ENCODE measurements at places on chromosomes 13 and 19.
A peak's percentile ranks its signal among the peaks of the same experiment; 100 is the strongest.

GRCh38 chr13:73401769-73402168, 343.0 kb downstream of the KLF5 start:
- DNase-seq: no peak

- DNase-seq: peak; percentile 68
These were observed 186.2 kb downstream of the USP12 start for GRCh38 chr13:26985285-26985878.

DNA sequence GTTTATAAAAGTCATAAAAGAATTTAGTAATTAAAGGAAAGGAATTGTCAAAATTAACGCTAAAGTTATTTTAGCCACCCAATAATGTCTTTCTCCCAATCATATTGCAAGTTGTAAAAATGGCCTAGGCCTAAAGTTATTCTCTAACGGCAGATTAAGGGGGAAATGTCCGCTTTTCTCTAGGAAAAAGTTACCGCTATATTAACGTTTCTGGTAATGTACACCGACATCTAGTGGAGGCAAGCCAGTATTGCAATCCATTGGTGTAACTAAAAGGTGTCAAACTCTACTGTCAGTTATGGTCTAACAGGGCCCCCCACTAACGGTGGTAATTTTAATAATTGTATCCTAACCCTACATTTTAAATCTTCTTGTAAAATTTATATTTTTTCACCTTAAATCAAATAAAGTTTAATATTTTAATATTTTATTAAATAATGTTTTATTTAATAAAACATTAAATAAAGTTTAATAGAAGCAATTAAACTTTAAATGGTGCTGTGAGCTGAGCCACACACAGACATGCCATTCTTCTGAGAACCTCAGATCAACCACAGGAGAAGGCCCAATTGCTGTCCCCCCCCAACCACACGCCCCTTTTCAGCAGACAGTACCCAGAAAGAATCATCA, 35.9 kb upstream of the ZSCAN5A start:
- DNase-seq: peak; percentile 78

DNA sequence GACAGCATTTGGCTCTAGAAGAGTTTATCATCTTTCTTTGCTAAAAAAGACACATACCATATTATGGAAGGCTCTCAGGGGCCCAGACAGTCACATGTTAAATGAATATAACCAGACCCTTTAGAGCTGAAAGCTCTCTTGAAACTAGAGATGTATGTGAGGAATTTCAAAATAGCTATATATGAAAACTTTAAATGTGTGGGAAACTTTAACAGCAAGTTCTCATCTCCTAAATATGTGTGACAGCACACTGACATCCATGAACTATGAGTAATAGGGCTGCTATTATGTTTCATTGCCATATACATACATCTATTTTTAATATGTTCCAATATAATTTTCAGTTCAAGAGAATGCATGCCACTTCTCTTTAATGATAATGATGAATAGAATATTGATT, 509.5 kb downstream of the GPC6 start:
- DNase-seq: no peak

GRCh38 chr19:34475026-34475974, 6.3 kb upstream of the WTIP start:
- peak; percentile 44 for DNase-seq

- no peak for DNase-seq
These were observed 32.0 kb downstream of the LTBP4 start for GRCh38 chr19:40633207-40633606.

DNA sequence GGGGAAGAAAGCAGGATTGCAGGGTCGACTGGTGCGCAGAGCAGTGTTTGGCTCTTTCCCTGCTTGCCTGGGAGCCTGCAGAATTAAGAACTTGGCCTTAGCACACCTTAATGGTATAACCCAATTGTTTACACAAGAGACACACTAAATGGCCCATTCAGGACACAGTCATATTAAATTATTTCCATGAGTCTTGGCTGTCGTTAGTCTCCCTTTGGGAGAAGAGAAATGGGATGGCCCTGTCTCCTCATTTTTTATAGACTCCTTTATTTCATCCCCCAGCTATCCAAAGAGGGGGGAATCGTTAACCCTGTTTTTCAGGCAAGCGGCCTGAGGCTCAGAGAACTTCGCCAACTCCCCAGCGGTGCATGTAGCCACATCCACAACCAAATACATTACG, 282.5 kb downstream of the SUCLA2 start:
- DNase-seq: no peak

- DNase-seq: no peak
These were observed 373 bp downstream of the TNFAIP8L1 start for GRCh38 chr19:4639531-4640246.

GRCh38 chr13:37364956-37365355, 233.6 kb downstream of the POSTN start:
- DNase-seq: no peak

DNA sequence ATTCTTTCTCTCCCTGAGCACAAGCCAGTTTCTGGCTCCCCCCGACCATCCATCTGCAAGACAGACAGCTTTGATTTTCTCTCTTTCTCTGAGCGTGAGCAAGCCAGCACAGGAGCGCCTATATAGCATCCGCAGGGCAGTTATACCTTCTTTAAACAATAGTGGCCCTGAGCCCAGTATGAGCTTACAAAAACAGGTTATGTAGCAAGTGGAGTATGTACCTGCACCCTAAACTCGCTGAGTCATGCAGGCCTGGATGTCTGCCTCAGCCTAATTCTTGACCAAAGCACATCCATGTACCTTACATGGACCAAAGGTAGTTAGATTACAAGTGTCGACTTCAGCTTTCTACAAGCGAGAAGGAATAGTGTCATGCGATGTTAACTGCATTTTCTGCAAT, 61.7 kb downstream of the RAP2A start:
- DNase-seq: no peak

Data from trophoblast cell (in vitro differentiated cells and primary cell).